ENCODE measurements at places on chromosomes 4 and X. TPM values are rescaled to one million over a fixed set of nuclear protein-coding genes. Genes with fewer than 3 reads are reported as not detected.

The VSIG4 gene
- not detected for total RNA-seq

The DCAF12L1 gene
- not detected for total RNA-seq

The ZNF718 gene
- 7.7 TPM for total RNA-seq

The NEIL3 gene
- total RNA-seq, result 13.6 TPM

The USP9X gene
- total RNA-seq, result 50.4 TPM

DNA sequence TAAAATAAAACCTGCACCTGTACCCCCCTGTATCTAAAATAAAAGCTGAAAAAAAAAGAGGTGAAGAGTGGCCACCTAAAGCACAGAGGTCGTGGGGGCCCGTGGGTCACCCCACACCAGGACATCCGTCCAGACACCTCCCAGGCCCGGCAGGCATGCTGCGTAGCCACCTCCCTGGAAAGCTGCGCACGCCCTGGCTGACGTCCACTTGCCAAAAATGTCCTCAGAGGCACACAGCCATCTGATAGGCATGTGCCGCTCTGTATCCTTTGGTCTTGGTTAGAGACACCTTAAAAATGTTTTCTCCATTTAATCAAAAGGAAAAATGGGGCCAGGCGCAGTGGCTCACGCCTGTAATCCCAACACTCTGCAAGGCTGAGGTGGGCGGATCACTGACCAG lies 17.7 kb downstream of the FAM53A start:
- no peak overlapping the region for H3K4me3 ChIP-seq
- no peaks in the 10 kb centered on the region for H3K27me3 ChIP-seq
- no peaks in the 10 kb centered on the region for H3K4me1 ChIP-seq
- no peaks in the 10 kb centered on the region for H3K36me3 ChIP-seq
- no peak for DNase-seq

- H3K36me3 ChIP-seq, result peaks cover 36% of the 10 kb centered on the region
- H3K4me1 ChIP-seq, result no peaks in the 10 kb centered on the region
- no peak overlapping the region for H3K27ac ChIP-seq
Measured at GRCh38 chr4:25795091-25795490, 67.7 kb downstream of the SEL1L3 start.

GRCh38 chr4:90113881-90114457 lies 13.2 kb upstream of the CCSER1 start:
- H3K4me1 ChIP-seq, result no peaks in the 10 kb centered on the region
- H3K36me3 ChIP-seq, result no peaks in the 10 kb centered on the region
- no peak for DNase-seq

DNA sequence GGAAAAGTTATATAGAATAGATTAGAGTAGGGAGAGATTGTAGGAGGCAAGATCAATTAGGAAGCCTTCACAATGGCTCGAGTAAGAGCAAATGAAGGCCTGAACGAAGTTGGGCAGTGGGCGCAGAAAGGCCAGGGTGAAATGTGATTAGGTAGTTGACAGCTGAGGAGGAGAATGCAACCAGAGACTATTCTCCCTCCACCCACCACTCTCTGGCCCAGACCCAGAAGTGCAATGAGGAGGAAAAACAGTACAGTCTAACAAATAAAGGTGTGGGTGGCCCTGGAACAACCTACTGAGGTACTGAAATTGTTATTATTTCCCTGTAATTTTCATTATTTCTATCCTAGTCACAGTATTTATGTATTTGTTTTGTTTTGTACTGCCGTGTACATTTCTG lies 176.7 kb downstream of the SLC39A8 start:
- no peaks in the 10 kb centered on the region for H3K4me1 ChIP-seq
- H3K36me3 ChIP-seq, result no peaks in the 10 kb centered on the region
- no peak overlapping the region for H3K4me3 ChIP-seq
- no peak for DNase-seq
- peaks cover 5% of the 10 kb centered on the region for H3K27me3 ChIP-seq
- H3K27ac ChIP-seq, result no peak overlapping the region

GRCh38 chr4:535181-535923 lies 36.3 kb downstream of the PIGG start:
- H3K36me3 ChIP-seq, result peaks cover 54% of the 10 kb centered on the region
- no peak for DNase-seq
- no peak overlapping the region for H3K27ac ChIP-seq
- no peaks in the 10 kb centered on the region for H3K4me1 ChIP-seq
- H3K4me3 ChIP-seq, result no peak overlapping the region
- H3K27me3 ChIP-seq, result no peaks in the 10 kb centered on the region

DNA sequence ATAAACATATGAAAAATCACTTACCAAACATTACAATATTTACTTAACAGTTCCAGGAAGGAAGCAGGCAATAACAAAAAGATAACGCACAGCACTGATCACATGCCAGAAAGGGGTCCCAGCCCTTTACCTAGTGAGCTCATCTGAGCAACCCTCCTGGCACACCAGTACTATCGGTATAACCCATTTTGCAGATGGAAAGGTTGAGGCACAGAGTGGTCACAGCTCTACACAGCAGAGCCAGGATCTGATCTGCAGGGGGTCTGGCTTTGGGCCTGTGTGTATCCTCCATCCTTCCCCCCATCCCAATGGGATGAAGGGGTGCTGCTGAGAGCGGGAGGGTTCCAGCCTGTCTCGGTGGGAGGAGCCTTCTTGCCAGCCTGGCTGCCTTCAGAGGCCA lies 5.0 kb downstream of the NSG1 start:
- H3K36me3 ChIP-seq, result no peaks in the 10 kb centered on the region
- H3K27me3 ChIP-seq, result peaks cover 15% of the 10 kb centered on the region
- H3K27ac ChIP-seq, result no peak overlapping the region
- no peak for DNase-seq
- H3K4me3 ChIP-seq, result no peak overlapping the region
- peaks cover 5% of the 10 kb centered on the region for H3K4me1 ChIP-seq

DNA sequence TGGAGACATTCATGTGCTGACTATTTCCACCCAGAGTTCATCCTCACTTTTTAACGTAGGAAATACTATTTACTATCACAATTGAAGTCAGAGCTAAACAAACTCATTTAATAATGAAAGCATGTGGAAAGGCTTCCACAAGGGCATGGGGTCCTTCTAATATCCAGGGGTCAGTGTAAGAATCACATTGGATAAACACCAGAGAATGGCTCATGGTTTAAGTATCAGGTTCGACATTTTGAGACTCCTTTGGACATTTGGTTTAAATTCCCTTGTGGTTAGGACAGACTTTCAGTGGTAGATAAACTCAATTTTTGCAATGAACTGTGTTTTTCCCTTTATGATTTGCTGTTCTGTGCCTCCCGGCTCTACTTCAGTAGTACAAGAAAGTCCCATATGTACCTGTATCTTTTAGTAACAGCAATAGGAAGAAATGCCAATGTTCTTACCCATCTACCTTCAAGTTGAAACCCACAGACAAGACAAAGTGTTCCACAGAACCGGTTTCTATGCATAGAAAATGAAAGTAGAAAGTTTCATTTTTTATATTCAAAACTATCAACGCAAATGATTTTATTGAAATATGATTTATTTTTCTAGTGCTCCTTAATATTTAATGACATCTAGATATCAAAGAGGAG lies 589.0 kb upstream of the FAM241A start:
- no peaks in the 10 kb centered on the region for H3K4me1 ChIP-seq
- DNase-seq, result no peak
- H3K4me3 ChIP-seq, result no peak overlapping the region
- H3K27me3 ChIP-seq, result no peaks in the 10 kb centered on the region
- H3K36me3 ChIP-seq, result no peaks in the 10 kb centered on the region

- no peak for DNase-seq
- H3K27me3 ChIP-seq, result no peaks in the 10 kb centered on the region
- no peaks in the 10 kb centered on the region for H3K4me1 ChIP-seq
- H3K36me3 ChIP-seq, result no peaks in the 10 kb centered on the region
- no peak overlapping the region for H3K4me3 ChIP-seq
- H3K27ac ChIP-seq, result no peak overlapping the region
Measured at GRCh38 chrX:132184871-132185270, 34.4 kb downstream of the RAP2C start.

- DNase-seq, result no peak
- H3K36me3 ChIP-seq, result peaks cover 1% of the 10 kb centered on the region
- no peaks in the 10 kb centered on the region for H3K4me1 ChIP-seq
- H3K27ac ChIP-seq, result no peak overlapping the region
- H3K4me3 ChIP-seq, result no peak overlapping the region
Measured at GRCh38 chr4:101367201-101367600, 19.9 kb upstream of the PPP3CA start.

- H3K27ac ChIP-seq, result no peak overlapping the region
- H3K27me3 ChIP-seq, result no peaks in the 10 kb centered on the region
- no peak overlapping the region for H3K4me3 ChIP-seq
- no peaks in the 10 kb centered on the region for H3K4me1 ChIP-seq
- no peak for DNase-seq
- no peaks in the 10 kb centered on the region for H3K36me3 ChIP-seq
Measured at GRCh38 chrX:133633950-133634349, 218.7 kb upstream of the GPC4 start.

- DNase-seq, result peak; percentile 61
- no peaks in the 10 kb centered on the region for H3K36me3 ChIP-seq
- no peak overlapping the region for H3K27ac ChIP-seq
- H3K27me3 ChIP-seq, result peaks cover 10% of the 10 kb centered on the region
- H3K4me3 ChIP-seq, result no peak overlapping the region
Measured at GRCh38 chr4:81466841-81467671, 4.7 kb downstream of the RASGEF1B start.

DNA sequence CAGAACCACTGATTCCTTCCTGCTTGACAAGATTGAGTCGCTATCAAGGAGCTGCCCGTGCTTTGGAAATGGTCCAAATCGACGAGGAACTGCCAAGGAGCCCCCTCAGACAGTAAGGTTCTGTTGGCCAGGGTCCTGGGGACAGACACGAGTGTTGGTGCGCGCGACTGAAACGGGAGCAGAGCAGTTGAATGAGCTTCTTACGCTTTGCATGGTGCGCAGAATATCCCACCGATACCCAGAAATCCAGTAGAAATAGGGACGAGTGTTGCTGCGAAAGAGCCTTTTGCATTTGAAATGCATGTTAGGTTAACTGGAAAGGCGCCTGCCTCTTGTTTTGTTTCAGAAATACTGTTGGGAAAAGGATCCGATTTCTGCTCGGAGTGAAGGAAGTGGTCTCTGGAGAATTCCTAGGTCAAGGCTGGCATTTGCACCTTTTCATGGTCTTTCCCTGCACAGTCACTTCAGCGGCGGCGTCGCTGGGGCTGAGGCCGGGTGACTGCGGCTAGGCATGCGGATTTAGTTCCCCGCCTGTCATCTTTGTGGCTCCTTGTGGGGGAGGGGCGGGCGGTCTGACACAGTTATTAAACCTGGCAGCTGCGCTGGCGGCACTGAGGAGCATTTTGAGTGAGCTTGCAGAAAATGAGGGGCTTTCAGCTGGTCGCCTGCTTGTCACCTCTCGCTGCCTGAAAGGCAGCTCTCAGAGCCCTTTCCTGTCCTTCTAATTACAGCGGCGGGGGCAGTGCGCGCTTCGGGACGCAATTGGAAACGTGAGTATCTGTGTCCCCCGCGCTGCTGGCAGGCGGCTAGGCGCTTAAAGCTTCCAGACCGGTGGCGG lies 51.5 kb upstream of the TRIM2 start:
- H3K4me1 ChIP-seq, result peaks cover 54% of the 10 kb centered on the region
- H3K27ac ChIP-seq, result peak overlapping the region; percentile 67

GRCh38 chr4:118249890-118250289 lies 102.9 kb downstream of the PRSS12 start:
- no peaks in the 10 kb centered on the region for H3K27me3 ChIP-seq
- H3K27ac ChIP-seq, result no peak overlapping the region
- H3K4me1 ChIP-seq, result no peaks in the 10 kb centered on the region
- no peak for DNase-seq
- H3K36me3 ChIP-seq, result no peaks in the 10 kb centered on the region

DNA sequence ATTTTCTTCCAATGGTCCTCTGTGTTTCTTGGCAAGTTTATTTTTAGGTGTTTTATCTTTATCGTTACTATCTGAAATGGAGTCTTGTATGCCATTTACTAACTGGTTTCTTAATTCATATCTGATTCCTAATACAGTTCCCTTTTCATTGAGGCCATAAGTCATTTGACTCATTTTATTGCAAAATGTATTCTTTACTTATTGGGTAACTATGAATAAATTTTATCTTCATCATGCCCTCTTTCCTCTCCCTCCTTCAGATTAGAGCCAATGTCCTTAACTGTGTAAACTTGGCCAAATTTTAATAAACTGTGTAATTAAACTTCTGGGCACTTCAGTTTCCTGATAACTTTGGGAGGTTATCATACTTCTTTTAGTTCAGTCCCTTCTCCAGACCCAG lies 19.3 kb upstream of the MSMO1 start:
- no peak overlapping the region for H3K27ac ChIP-seq
- H3K36me3 ChIP-seq, result peaks cover 50% of the 10 kb centered on the region
- no peak for DNase-seq
- H3K4me1 ChIP-seq, result peaks cover 25% of the 10 kb centered on the region
- H3K27me3 ChIP-seq, result no peaks in the 10 kb centered on the region

DNA sequence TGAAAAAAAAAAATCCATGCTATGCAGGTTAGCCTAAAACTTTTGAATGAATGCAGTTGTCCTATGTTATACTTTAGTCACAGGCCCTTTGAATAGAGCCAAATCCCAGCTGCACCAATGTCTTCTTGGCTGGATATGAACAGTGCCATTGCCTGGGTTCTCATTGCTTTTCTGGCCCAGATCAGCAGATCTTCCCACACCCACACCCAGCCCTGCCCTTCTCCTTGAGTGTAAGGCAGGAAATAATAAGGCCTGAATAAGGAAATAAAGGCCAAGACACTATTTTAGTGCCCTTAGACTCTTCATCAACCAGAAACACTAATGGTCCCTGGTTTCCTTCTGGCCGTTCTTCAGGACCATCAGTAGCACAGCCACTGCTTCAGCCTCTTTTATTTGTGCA lies 66.6 kb downstream of the USP38 start:
- no peaks in the 10 kb centered on the region for H3K4me1 ChIP-seq
- H3K27me3 ChIP-seq, result no peaks in the 10 kb centered on the region
- no peak overlapping the region for H3K27ac ChIP-seq
- H3K36me3 ChIP-seq, result no peaks in the 10 kb centered on the region
- DNase-seq, result no peak

DNA sequence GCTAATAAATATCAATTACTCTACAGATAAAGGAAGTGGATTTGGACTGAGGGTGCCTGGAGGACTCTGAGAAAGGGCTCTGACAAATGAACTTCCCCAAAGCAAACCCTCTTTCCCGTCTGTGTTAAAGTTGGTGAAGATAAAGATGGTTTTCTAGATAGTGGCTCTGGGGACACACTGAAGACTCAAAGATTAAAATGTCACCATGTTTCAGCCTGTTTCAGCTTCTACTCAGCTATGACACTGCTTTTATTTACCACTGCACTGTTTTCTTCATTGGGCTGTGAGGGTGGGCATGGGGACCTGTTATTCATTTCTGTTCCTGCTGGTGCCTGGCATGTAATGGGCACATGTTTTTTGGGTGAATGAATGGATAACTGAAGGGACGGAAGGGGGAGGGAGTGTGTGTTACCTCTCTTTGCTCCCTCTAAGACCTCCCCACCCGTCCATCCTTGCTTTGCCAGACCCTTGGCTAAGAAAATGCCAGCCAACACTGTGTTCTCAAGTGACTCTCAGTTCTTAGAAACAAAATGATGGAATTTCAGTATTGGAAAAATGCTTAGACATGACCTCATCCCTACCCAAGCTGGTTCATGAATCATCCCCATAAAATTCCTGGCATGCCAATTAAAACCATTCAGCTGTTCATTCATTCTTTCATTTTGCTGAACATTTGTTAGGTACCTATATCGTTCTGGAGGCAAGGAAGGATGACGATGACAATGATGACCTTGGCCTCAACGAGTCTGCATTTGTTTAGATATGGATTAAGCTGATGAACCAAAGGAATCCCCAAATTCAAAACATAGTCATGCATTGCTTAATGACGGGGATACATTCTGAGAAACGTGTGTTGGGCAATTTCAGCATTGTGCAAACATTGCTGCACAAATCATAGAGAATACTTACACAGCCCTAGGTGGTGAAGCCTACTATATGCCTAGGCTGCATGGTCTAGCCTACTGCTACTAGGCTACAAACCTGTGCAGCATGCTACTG lies 13.4 kb upstream of the STK32B start:
- peaks cover 5% of the 10 kb centered on the region for H3K4me1 ChIP-seq
- no peak overlapping the region for H3K4me3 ChIP-seq
- no peaks in the 10 kb centered on the region for H3K36me3 ChIP-seq
- no peak for DNase-seq
